Neural progenitor cell (in vitro differentiated cells): ENCODE measurements at places on chromosomes 12 and 14.

DNA sequence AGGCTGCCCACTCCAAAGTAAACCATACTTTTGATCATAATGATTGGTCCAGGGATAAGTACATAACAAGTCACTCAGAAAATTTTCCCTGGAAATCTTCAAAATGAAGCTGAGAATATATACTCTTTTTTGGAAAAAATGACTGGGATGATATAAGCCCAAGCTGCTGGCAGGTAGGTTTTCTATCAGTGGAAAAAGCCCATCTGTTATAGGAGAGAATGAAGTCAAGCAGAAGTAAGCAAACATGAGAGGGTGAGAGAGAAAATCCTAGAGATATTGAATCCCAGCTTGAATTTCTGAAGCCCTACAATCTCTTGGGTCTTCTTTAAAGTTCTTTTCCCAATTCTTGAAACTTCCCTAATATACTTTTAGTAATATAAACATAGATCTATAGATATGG is 37.3 kb upstream of the ZDHHC17 start:
- no peaks in the 10 kb centered on the region for H3K27me3 ChIP-seq
- H3K4me3 ChIP-seq = no peak overlapping the region
- no peaks in the 10 kb centered on the region for H3K36me3 ChIP-seq
- H3K4me1 ChIP-seq = no peaks in the 10 kb centered on the region
- no peak for DNase-seq
- no peak overlapping the region for H3K27ac ChIP-seq

- no peaks in the 10 kb centered on the region for H3K36me3 ChIP-seq
- DNase-seq = no peak
- no peaks in the 10 kb centered on the region for H3K27me3 ChIP-seq
- H3K4me1 ChIP-seq = no peaks in the 10 kb centered on the region
- H3K27ac ChIP-seq = no peak overlapping the region
- no peak overlapping the region for H3K4me3 ChIP-seq
Observed at GRCh38 chr14:80584744-80585505, 356.6 kb downstream of the CEP128 start.

DNA sequence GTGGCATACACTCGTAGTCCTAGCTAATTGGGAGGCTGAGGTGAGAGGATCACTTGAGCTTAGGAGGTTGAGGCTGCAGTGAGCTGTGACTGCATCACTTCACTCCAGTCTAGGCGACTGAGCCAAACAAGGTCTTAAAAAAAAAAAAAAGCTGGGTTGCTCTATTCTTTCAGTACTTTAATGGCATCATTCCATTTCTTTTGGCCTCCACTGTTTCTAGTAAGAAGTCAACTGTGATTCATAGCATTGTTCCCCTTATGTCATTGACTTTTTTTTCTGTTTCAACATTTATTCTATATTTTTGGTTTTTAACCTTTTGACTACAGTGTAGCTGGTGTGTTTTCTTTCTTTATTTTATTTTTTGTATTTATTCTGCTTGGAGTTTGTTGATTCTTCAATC is 16.7 kb upstream of the PRKCH start:
- no peak overlapping the region for H3K27ac ChIP-seq
- H3K36me3 ChIP-seq = no peaks in the 10 kb centered on the region
- H3K4me3 ChIP-seq = no peak overlapping the region
- no peaks in the 10 kb centered on the region for H3K27me3 ChIP-seq

GRCh38 chr12:130070126-130070611 is 92.1 kb upstream of the FZD10 start:
- H3K27ac ChIP-seq = no peak overlapping the region
- no peaks in the 10 kb centered on the region for H3K4me1 ChIP-seq
- no peak overlapping the region for H3K4me3 ChIP-seq
- no peaks in the 10 kb centered on the region for H3K36me3 ChIP-seq
- DNase-seq = no peak

DNA sequence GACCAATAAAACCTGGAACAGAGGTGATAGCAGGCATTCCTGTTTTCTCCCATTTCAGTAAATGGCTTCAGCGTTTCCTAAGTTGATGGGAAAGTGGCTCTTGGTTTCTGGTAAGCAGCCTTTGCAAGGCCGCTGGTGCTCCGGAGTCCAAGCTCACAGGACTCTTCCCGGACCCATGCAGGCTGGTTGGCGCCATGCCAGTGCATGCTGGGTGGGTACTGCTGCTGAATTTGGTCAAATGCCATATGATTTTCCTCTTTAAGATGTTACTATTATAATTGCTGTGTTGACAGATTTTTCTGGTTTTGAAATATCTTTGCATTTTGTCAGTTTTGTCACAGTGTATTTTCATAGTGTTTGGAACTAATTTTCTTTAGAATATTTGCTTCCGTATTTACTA is 27.7 kb downstream of the PPP2R5C start:
- H3K4me3 ChIP-seq = no peak overlapping the region
- H3K27me3 ChIP-seq = no peaks in the 10 kb centered on the region

DNA sequence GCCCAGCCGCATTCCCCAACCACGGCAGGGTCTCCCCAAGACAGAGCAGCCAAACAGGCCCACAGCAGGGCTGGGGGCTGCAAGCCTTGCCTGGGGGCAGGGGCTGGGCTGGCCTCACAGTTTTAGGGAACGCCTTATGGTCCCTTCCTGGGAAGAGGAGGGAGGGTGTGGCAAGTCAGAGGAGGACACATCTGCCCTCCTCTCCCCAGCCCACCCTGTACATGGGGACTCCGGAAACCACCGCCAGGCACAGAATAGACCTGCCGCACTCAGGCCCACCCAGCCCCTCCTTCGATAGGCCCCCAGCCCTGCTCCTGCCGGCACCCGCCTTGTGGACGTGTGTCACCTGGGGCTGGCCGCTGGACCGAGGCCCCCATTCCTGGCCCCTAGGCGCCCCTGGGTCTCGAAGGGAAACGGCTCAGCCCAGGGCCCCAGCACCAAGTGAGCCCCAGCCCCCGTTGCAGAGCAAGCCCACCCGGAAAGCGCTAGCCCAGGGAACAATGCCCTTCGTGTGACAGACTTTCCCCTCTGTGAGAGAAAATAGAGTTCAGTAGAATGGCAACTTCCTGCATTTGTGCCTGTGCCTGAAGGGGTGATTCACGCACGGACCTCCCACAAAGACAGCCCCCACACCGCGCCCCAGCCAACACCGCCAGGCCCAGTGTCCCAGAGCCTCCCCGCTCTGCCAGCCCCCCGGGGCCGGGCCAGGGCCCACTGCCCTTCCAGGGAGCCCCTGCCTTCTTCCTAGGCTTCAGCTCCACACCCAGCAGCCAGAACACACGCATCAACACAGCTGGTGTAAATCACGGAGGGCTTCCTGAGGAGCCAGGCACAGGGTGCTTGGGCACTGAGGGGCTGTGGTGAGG is 12.0 kb upstream of the NUDT14 start:
- H3K4me3 ChIP-seq = no peak overlapping the region
- H3K27ac ChIP-seq = no peak overlapping the region
- no peaks in the 10 kb centered on the region for H3K36me3 ChIP-seq
- H3K4me1 ChIP-seq = peaks cover 23% of the 10 kb centered on the region
- no peak for DNase-seq

- no peaks in the 10 kb centered on the region for H3K4me1 ChIP-seq
- no peaks in the 10 kb centered on the region for H3K36me3 ChIP-seq
- H3K27ac ChIP-seq = no peak overlapping the region
- no peak overlapping the region for H3K4me3 ChIP-seq
- H3K27me3 ChIP-seq = no peaks in the 10 kb centered on the region
Observed at GRCh38 chr12:8644345-8645248, 18.0 kb downstream of the MFAP5 start.

DNA sequence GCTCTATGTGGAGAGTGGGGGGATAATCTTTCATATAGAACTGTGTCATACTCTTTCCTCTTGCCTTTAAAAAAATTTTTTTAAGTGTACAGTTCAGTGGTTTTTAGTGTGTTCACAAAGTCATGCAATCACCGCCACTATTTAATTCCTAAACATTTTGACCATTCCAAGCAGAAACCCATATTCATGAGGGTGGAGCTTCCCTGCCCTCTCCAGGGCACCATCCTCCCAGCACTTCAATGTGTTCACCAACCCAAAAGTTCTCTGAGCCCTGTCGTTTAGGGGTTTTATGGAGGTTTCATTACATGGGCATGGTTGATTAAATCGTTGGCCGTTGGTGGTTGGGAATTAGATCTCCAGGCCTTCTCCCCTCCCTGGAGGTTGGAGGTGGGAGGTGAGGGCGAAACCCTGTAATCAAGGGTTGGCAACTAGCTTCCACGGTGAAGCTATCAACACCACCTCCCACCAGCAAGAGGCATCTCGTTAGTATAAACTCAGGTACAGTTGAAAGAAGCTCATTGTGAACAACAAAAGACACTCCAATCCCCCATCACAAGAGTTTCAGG is 42.8 kb upstream of the WNK1 start:
- H3K27me3 ChIP-seq = no peaks in the 10 kb centered on the region
- no peak overlapping the region for H3K27ac ChIP-seq
- no peak overlapping the region for H3K4me3 ChIP-seq

GRCh38 chr14:22545842-22546721 is 42.9 kb downstream of the DAD1 start:
- H3K4me3 ChIP-seq = no peak overlapping the region
- DNase-seq = peak; percentile 50
- no peaks in the 10 kb centered on the region for H3K36me3 ChIP-seq
- peaks cover 20% of the 10 kb centered on the region for H3K4me1 ChIP-seq
- no peak overlapping the region for H3K27ac ChIP-seq

- no peaks in the 10 kb centered on the region for H3K27me3 ChIP-seq
- H3K4me1 ChIP-seq = no peaks in the 10 kb centered on the region
- no peak overlapping the region for H3K4me3 ChIP-seq
- no peak for DNase-seq
- H3K36me3 ChIP-seq = no peaks in the 10 kb centered on the region
- H3K27ac ChIP-seq = no peak overlapping the region
Observed at GRCh38 chr14:105005929-105006830, 14.7 kb downstream of the CDCA4 start.

- H3K4me3 ChIP-seq = no peak overlapping the region
- no peaks in the 10 kb centered on the region for H3K27me3 ChIP-seq
- H3K4me1 ChIP-seq = peaks cover 2% of the 10 kb centered on the region
- no peak overlapping the region for H3K27ac ChIP-seq
Observed at GRCh38 chr14:50362764-50363713, 33.6 kb downstream of the CDKL1 start.

DNA sequence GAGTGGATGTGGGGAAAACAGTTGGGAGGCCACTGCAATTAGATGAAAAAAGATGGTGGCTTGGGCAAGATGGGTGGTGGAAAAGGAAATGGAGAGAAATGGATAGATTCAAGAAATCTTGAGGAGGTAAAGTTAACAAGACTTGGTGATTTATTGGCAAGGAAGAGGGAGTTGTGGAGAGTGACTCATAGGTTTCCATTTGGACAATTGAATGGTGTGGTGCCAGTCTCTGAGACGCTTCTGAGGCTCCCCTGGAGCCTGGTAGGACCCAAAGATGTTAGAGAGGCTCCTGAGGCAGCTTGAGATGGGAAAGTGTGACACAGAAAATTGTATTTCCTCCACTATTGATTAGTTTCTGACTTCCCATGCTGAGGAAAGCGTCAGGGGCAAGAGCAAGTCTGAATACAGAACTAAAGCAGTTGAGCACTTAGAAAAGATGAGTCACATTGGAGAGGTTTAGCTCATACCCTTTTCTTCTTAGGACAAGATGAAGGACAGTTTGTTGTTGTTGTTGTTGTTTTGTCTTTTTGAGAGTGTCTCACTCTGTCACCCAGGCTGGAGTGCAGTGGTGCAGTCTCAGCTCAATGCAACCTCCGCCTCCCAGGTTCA is 4.5 kb downstream of the PRPF40B start:
- no peak overlapping the region for H3K27ac ChIP-seq
- DNase-seq = no peak
- H3K27me3 ChIP-seq = no peaks in the 10 kb centered on the region
- H3K36me3 ChIP-seq = no peaks in the 10 kb centered on the region
- H3K4me1 ChIP-seq = no peaks in the 10 kb centered on the region

GRCh38 chr12:13243516-13244070 is 47.1 kb downstream of the EMP1 start:
- H3K27ac ChIP-seq = no peak overlapping the region
- H3K4me1 ChIP-seq = no peaks in the 10 kb centered on the region
- no peak for DNase-seq
- H3K4me3 ChIP-seq = no peak overlapping the region

- H3K36me3 ChIP-seq = no peaks in the 10 kb centered on the region
- no peak overlapping the region for H3K4me3 ChIP-seq
- no peaks in the 10 kb centered on the region for H3K27me3 ChIP-seq
- no peak for DNase-seq
Observed at GRCh38 chr14:34826661-34827060, 48.5 kb downstream of the BAZ1A start.

DNA sequence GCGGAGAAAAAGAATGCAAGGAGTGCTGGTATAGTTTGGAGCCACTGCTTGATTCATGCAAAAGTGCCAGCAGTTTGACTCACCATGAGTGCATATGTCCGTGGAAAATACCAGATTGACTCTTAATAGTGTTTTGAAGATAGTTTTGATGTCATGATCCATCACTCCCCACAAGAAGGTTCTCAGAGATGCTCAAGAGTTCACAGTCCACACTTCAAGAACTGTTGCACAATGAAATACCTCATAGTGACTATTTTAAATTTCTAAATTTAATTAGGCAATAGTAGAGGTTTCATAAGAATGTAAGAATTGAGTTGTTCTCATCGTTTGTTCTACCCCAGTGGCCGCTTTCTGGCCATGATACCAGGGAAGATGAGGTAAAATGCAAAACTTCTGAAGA is 286.6 kb upstream of the RGS6 start:
- no peak for DNase-seq
- H3K4me3 ChIP-seq = no peak overlapping the region
- H3K36me3 ChIP-seq = peaks cover 3% of the 10 kb centered on the region
- H3K27ac ChIP-seq = no peak overlapping the region
- H3K27me3 ChIP-seq = no peaks in the 10 kb centered on the region
- peaks cover 17% of the 10 kb centered on the region for H3K4me1 ChIP-seq

GRCh38 chr12:4051596-4051995 is 178.4 kb upstream of the PARP11 start:
- no peaks in the 10 kb centered on the region for H3K27me3 ChIP-seq
- H3K36me3 ChIP-seq = no peaks in the 10 kb centered on the region
- H3K27ac ChIP-seq = no peak overlapping the region
- no peak overlapping the region for H3K4me3 ChIP-seq

DNA sequence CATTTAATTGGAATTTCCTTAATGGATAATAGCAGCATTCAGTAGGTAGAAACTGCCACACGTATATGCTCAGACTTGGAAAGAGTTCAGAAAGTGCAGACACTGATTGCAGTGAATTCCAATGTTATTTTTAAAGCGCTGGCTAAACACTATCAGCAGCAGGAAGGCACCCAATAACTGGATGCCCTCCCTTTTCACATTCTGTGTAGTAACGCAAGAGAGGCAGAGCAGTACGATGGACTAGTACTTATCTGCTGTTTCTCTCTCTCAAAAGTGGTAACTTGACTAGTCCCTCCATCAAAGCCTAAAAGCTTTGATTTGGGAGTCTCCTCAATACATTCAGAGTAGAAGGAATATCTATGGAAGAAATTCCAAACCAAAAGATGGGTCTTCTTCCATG is 791.0 kb downstream of the TMTC2 start:
- no peak overlapping the region for H3K27ac ChIP-seq
- DNase-seq = no peak
- no peaks in the 10 kb centered on the region for H3K4me1 ChIP-seq
- H3K4me3 ChIP-seq = no peak overlapping the region
- H3K27me3 ChIP-seq = no peaks in the 10 kb centered on the region
